ENCODE measurements at places on chromosomes 3 and 15.

- no peak for DNase-seq
Observed at GRCh38 chr3:155790272-155790925, 15.7 kb downstream of the C3orf33 start.

DNA sequence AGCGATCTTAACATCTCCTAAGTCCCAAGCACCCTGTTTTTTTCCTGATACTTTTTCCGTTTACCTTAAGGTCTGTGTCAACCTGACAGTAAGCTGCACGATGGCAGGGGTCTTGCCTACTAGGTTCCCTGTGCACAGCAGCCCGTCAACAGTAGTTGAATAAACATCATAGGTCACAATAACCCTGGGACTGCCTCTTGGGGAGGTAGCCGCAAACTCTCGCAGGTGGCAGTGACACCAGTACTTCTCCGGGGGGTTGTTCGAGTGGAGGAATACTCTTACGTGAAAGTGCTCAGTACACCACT, 365 bp upstream of the PDCD6IP start:
- DNase-seq: no peak

DNA sequence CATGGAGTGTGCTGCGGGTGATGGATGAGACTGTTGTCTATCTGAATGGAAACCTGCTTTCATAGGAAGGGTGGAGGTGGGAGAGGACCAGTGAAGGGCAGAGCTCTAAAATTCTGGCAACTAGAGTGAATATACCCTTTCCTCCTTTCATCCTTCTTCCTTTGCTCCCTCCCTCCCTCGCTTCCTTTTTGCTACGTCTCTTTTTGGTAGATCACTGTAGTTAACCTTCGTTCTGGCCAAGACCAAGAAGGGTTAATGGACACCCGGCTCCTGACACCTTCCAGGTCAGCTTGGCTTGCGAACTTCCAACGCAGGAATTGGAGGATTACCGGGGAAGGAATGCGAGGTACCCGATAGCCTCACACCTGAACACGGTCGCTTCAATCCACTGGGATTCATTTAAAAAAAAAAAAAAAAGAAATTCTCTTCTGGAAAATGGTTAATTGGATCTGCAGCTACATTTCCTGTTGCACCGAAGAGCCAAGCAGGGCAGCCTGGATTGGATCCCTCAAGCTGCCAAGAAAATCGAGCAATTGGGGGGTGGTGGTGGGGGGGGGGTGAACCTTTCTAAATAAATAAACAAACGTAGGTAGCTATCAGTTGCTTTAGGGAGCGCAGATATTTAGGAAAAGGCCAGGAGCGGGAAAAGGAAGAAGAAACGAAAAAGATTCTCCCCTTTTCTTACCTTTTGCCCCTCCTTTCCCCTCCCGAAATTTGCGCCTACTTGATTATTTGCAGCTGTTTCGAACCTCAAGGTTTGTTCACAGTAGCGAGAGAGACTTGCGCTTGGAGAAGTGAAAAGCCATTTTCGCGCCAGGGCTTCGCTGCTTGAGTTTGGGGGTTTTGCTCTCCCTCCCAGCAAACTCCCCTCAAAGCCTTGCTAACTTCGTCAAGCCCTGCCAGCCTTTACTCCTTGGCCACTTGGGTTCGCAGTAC, 9.5 kb upstream of the NR2F2 start:
- no peak for DNase-seq

GRCh38 chr3:98812851-98813374, 49.8 kb downstream of the ST3GAL6 start:
- DNase-seq: peak; percentile 29

- DNase-seq: no peak
Observed at GRCh38 chr3:43432462-43432861, 146.1 kb downstream of the SNRK start.

- DNase-seq: no peak
Observed at GRCh38 chr3:106302451-106303221, 433.8 kb upstream of the CBLB start.

DNA sequence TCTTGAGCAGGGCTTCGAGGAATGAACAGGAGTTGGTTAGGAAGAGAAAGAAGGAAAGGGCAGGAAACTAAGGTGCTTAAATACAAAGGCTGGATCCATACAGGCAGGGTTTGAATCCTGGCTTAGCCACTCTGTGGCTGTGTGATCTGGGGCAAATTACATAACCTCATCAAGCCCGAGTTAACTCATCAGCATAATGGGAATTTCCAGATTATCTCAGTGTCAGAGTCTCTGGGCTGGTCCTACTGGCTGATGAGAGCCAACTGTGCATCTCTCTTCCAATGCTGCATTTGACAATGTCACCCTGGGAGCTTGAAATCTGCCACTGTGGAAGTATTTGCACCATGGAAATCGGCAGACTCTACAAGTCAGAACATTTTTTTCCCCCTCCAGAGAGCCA, 83.8 kb upstream of the SLC6A6 start:
- DNase-seq: no peak

DNA sequence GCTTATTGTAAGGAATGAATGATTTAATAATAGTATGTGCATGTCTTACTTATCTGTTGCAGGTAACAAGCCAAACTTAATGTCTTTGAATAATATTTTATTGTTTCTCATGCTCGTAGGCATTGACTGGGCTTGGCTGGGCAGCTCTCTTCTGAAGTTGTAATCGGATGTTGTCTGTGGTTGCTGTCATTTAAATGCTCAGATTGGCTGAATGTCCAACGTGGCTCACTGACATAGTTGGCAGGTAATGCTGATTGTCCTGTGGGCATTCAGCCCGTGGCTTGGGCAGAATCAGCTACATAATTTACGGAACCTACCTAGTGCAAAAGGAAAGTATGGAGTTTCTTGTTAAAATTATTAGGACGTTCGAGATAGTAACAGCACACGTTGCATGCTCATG, 297.4 kb upstream of the GBE1 start:
- no peak for DNase-seq

DNA sequence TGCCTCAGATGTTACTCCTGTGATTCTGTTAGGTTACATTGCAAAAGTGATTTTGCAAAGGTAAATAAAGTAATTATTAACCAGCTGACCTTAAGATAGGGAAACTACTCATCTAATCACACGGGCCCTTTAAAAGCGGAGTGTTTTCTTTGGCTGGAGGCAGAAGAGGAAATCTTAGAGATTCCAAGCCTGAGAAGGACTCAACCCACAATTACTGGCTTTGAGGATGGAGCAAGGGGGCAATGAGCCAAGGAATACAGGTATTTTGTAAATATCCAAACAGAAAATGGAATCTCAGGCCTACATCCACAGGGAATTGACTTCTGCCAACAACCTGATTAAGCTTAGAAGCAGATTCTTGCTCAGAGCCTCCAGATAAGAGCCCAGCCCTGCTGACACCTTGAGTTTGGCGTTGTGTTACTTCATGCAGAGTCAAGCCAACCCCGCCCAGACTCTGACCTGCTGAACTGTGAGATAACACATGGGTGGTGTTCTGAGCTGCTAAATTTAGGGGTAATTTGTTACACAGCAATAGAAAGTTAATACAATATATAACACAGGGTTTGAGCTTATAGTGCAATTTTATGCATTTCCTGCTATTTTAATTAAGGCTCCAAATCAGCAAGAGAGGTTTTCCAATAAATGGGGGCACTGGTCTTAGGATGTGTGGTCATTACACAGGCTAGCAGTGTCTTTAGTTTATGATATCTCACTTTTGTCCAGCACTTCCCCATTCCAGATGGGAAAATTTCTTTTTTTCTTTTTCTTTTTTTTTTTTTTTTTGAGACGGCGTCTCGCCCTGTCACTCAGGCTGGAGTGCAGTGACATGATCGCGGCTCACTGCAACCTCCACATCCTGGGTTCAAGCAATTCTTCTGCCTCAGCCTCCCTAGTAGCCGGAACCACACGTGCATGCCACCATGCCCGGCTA, 19.5 kb downstream of the NFKBIZ start:
- no peak for DNase-seq

DNA sequence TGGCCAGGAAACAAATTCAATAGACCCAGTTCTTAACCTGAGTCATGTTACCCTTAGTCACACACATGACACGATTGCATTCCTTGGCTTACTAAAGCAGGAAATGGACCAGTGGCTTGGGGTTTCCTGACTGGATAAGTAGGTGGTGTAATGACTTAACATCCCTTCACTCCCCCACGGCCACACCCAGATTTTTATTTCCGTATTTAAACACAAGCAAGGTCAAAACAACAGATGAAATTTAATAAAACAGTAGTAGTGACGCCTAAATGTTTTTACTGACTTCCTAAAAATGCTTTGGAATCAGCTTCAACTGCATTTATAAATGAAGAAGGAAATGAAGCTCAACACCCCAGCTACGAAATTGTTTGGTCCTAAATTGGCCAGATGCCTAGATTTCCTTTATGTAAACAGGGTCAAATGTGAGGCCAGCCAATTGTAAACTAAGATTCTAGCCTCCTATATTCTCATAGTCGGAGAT, 324.3 kb downstream of the CHST2 start:
- peak; percentile 99 for DNase-seq

DNA sequence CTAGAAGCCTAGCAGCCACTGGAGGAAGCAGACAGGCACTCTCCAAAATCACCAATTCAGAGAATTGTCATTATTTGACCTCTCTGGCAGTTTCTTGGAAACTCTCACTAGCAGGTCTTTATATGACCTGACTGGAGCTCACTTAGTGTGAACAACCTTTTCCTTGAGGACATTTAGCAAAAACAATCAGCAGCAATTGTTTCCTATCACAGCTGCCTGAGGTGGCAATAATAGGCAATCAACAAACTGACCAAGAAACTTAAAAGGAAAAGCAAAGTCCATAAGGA, 162.4 kb upstream of the STT3B start:
- DNase-seq: no peak

- DNase-seq: no peak
Observed at GRCh38 chr15:39828374-39828931, 45.8 kb upstream of the FSIP1 start.

GRCh38 chr15:62896969-62897486, 145.5 kb upstream of the TPM1 start:
- DNase-seq: peak; percentile 96

GRCh38 chr3:10721101-10721500, 94.9 kb upstream of the SLC6A11 start:
- no peak for DNase-seq

DNA sequence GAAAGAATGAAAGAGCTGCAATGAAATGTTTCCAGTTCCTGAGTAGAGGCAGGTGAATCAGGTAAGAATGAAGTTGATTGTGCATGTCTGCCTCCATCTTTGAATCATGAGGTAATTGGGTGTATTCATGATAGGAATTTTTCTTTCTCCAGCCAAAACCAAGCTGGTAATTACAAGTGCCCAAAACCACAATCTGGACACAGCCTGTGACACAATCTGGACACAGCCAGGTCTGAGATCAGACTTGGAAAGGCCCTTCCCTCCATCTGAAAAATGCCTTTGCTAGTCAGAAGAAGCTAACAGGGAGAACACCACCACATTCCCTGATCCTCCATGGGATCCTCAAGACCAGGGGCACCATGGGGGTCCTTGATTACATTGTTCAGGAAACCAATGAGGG, 338.5 kb upstream of the THBS1 start:
- peak; percentile 85 for DNase-seq

DNA sequence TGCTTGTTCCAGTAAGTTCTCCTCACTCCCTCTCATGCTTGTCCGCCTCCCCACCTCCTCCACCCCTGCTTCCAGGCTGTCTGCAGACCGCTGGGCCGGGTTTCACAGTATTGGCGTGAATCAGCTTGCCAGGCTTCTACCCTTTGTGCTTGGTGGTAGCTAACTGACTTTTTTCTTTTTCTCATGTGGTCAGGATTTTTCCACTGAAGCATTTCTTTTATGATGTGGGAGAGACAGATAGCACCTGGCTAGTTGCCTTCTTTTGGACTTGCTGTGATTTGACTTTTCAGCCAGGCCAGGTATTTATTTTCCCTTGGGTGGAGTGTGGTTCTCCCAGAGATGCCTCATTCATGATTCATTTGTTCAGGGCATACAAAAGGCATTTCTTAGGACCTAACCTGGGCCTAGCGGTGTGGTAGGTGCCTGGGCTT, 60.6 kb downstream of the ST6GAL1 start:
- no peak for DNase-seq

- no peak for DNase-seq
Observed at GRCh38 chr3:114253505-114253904, 16.1 kb upstream of the ZNF80 start.

- DNase-seq: no peak
Observed at GRCh38 chr3:115715241-115715745, 92.0 kb downstream of the GAP43 start.

DNA sequence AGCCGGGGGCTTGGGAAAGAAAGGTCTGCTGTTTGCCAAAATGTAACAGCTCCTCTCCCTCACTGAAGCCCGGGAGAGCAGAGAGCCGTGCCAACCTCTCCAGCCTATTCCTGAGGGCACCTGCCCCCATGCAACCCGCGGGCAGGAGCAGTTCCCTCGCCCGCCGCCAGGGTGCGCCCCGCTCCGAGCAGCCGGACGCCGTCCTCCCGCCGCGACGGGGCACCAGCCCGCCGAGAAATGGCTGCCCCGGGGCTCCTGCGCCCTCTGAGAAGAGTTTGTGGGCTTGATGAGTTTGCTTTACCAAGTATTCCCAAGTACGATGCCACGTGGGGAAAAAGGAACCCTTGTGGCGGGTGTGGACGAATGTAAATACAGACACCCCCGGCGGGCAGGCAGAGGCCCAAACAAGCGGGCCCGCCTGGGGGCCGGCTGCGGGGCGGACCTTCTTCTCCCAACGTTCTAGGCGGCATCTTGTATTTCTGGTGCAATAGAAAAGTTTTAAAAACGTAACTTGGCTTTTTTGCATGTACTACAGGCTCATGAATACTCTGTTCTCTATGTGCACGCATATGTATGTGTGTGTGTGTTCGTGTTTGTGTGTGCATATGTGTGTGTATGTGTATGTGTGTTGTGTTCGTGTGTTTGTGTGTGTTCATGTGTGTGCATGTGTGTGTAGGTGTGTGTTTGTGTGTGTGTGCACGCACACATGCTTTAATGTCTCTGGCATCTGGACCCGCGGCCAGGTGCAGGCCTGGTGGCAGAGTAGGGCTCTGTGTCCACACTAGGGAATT, 162.9 kb downstream of the CHSY1 start:
- no peak for DNase-seq

GRCh38 chr3:37863949-37864822, 2.5 kb downstream of the CTDSPL start:
- DNase-seq: peak; percentile 9

GRCh38 chr3:146425341-146425740, 44.0 kb downstream of the PLSCR2 start:
- DNase-seq: no peak

- DNase-seq: no peak
Observed at GRCh38 chr3:29245441-29245840, 35.4 kb upstream of the RBMS3 start.

- peak; percentile 68 for DNase-seq
Observed at GRCh38 chr3:177610686-177611633, 413.7 kb upstream of the TBL1XR1 start.

GRCh38 chr15:38795471-38796245, 231.0 kb upstream of the RASGRP1 start:
- DNase-seq: no peak

DNA sequence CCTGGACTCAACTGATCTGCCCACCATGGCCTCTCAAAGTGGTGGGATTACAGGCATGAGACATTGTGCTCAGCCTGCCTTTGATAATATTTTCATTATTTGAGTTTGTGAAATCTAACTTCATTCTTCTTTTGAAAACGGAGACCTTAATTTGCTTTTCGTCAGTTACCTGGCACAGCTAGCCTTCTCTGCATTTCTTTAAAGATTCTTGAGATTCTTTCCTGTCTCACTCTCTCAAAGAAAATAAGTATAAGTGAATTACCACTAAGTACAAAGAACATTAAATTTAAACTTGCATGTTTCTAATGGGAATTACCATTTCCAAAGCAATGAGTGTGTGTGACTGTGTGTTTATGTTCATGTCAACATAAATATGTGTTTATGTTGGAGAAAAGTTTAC, 187.9 kb downstream of the NFKBIZ start:
- DNase-seq: no peak

GRCh38 chr3:108719178-108719806, 37.9 kb downstream of the RETNLB start:
- DNase-seq: no peak

Measured in H4 (cell line).